ENCODE measurements at places on chromosomes 1 and 21.

DNA sequence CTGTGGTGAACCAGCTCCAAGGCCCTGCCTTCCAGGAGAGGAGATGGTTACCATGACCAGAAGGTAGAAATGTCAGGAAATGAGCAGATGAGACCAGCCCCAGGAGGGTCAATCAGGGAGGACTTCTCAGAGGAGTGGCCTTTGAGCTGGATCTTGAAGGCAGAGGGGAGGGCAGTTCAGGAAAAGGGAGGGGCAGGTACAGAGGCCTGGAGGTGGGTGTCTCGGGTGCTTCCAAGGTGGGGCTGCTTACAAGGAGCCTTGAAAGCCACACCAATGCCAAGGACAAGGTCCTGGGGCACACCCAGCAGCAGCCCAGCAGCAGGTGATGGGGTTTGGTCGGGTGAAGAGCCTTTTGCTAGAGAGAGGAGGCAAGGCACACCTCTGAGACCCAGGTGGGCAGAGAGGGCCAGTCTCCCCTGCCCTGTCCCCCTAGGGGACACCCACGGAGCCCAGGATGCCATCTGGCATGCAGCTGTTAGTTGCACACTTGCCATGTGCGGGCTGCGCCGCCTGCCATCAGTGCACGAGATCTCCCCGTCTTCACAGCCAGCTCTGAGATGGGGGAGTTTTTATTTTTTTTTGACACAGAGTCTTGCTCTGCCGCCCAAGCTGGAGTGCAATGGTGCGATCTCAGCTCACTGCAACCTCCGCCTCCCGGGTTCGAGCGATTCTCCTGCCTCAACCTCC, 18.5 kb downstream of the SLC66A1 start:
- no peak for DNase-seq

DNA sequence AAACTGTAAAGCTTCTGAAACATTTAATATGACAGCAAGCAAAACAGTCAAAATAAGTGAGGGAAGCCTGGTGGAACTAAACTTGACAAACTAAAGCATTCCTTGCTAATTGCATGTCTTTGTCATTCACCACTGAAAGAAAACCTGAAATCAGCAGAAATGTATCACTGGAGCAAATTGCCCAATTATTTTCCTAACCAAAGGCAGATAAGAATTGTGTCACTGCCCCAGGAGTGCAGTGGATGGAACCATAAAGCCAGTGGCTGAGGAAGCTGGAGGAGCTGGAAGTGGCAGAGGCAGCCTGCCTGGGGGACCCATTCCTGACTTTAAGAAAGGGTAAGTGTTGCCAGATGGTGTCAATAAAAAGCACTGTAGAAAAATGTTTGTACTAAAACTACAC, 2.7 kb upstream of the SLC30A10 start:
- no peak for DNase-seq

DNA sequence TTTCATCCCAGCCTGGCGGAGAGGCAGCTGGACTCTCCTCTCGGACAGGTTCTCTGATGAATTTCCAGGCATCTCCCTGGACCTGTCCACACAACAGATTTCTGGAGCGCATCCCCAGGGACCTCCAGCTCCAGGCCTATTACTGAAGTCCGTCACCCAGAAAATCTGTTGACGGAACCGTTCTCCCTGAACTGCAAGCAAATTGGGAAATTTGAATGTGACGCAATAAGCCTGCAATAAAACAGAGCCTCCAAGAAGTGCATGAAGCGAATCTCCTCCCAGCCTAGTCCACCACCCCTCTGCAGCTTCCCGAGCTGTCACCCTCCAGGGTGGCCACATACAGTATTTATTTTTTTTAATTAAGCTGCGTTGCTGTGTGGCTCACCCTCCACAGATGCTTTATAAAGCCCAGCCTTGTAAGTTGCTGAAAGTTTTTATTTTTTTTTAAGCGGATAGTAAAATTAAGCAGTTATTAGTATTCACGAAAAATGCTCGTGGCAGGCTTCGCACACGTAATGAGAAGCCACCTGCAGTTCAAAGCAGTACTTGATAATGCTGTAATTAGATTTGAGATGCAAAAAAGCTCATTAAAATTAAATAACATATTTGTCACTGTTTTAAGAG, 173.3 kb downstream of the CAMTA1 start:
- DNase-seq = no peak

DNA sequence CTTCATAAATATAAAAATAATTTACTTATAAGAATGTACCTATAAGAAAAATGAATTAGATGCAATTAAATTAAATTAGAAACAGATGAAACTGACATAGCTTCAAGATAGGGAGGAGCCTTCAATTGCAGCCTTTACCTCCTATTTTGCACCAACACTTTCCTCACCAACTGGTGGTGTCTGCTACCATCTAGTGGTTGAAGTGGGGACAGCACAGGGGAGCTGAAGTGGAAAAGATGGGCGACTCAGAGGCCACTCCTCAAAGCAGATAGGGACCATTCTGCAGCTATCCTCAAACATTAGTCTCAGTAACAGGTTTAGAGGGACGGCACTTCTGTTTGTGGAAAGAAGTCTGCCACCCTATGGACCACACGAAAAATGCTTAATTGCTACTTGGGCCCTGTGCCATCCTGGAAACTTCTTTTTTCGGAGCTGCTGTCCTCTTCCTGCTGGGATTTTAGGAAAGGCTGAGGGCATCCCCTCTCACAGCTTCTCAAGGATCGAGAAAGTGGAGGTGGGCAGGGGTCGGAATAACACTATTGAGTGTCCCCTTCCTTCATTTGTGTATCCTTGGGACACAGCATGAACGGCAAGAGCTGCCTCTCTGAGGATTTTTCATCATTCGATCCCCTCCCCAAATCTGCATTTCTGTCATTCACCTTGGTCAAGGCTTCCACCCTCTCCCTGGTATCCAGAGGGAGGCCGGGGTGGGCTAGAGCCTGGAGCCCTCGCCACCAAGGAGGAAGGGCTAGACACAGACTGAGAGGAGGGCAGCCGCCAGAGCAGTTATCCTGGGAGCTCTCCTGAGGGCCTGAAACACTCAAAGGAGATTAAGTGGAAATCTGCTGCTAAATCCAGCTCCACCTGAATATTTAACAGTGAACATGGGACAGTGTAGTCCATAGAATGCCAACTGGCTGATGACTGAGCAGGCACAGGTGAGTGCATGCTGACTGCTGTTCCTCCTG, 9.6 kb downstream of the PROK1 start:
- DNase-seq = peak; percentile 79

- no peak for DNase-seq
Measured at GRCh38 chr1:2232916-2233438, 4.9 kb downstream of the SKI start.

DNA sequence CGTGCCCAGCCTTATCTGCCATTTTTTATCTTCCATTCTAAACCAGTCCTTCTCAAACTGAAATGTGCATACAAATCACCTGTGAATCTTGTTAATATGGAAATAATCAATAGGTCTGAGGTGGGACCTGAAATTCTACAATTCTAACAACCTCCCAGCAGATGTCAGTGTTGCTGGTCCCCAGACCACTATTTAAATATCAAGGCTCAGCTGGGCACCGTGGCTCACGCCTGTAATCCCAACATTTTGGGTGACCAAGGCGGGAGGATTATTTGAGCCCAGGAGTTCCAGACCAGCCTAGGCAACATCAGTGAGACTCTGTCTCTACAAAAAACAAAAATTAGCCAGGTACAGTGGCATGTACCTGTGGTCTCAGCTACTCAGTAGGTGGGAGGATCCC, 4.1 kb downstream of the UQCRHL start:
- peak; percentile 43 for DNase-seq

DNA sequence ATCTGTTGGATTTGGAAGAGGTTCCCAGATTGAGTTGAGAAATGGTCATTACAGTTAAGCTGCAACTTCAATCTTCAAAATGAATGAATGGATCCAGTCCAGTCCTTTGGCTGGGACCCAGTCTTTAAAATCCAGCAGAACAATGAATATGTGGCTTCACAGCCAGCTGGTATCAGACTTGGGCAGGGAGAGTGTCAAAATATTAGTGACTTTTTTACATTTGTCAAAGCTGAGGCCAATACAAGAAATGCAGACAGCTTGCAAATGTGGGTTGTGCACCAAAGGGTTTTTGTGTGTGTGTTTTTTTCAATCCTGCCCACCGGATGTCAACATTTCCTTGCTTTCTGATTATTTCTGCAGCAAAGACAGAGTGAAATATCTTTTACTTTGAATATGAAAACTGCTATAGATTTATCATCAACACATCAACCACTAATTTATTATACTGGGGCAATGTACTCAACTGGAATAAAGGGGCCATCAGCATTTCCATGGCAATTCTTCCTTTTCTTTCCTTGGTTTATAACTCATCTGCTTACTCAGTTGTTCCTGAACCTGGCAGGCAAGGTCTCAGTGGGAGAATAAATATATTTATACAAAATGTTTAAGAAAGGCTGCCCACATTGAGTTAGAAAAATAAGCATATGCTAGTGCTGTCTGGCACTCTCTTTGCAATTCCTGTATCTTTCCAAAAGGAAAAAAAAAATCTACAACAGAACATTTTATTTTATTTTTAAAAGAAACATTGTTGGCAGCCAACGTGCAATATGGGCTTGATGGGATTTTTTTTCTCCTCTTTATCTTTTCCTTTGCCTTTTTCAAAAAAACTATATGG, 491.6 kb upstream of the C1orf87 start:
- no peak for DNase-seq

GRCh38 chr1:244851546-244852231, 12.7 kb downstream of the HNRNPU start:
- DNase-seq = no peak

DNA sequence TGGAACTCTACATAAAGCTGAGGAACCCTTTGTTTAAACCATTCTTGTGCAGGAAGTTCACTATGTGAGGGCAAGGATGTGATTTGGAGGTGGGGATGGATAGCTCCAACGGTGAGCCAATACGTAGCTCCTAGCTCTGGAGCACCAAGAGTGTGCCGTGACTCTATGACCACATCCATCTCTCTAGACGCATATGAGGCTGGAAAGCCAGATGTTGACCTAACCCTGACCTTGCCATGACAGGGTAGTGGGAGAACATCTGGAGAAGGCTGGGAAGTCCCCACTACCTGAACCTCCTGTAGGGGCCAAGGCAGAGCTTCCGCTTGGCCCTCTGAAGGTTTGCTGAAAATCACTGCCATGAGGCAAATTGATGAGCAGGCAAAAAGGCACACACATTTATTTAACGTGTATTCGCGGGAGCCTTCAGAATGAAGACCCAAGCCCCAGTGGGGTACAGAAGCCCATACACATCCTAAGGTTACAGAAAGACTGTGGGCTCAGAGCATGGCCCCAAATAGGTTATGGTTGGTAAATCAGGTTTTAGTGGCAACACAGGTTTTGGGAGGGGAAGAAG, 43.4 kb downstream of the EIF2D start:
- DNase-seq = no peak

DNA sequence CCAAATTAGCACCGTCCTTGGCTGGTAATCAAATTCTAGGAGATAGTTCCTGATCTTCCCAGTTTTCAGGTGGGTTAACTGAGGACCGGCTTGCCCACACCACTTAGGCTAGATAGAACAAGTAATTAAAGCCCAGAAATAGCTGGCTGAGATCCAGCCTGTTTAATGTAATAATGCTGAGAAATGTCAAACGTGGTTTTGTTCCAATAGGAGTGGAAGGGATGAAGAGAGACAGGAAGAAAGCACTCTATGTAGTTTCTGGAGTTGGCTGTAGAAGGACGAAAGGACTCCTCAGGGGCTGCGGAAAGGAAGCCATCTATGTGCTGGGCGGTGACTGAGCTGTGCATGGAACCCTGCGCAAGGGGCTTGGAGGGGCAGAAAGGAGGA, 18.6 kb downstream of the NAV1 start:
- peak; percentile 52 for DNase-seq

- no peak for DNase-seq
Measured at GRCh38 chr1:112093372-112093694, 103.9 kb upstream of the KCND3 start.

DNA sequence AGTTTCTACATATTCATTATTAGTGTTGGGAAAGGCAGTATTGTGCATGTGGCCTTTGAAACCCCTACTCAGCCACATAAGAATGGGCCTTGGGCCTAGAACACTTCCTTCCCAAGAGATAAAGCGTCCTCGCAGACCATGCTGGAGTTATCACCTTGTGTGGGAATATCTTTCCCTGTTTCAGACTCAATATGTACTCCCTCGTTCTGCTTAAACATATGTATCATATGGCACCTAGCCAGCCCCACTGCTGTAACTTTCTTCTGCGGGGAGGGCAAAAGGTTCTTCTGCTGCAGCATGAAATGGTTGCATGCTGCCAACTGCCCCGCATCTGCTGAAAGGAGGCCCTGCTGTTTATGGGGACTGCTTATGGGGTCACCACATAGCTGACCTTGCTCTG, 92.0 kb downstream of the CRB1 start:
- peak; percentile 12 for DNase-seq

GRCh38 chr1:187122566-187122965, 293.8 kb downstream of the PLA2G4A start:
- no peak for DNase-seq

- no peak for DNase-seq
Measured at GRCh38 chr1:202857136-202857610, 31.8 kb downstream of the RABIF start.

GRCh38 chr1:66760506-66760905, 8.2 kb downstream of the DYNLT5 start:
- DNase-seq = no peak

- DNase-seq = no peak
Measured at GRCh38 chr1:58778385-58779000, 5.4 kb downstream of the JUN start.

DNA sequence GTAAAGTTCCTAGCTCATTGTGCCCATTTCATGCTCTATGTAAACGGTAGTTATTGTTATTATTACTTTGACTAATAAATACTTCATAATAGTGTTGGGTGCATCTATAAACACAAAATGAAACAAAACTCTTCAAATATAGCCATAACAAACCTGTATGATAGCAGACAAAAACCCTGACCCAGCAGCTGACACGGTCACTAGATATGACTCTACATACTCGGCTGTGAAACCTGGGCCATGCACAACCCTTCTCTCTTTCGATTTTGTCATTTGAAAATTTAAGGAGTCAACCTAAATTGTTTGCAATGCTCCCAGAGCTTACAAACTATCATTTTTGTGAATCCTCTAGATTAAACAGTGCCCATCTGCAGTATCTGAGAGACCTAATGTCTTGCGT, 8.0 kb upstream of the RGS13 start:
- no peak for DNase-seq

DNA sequence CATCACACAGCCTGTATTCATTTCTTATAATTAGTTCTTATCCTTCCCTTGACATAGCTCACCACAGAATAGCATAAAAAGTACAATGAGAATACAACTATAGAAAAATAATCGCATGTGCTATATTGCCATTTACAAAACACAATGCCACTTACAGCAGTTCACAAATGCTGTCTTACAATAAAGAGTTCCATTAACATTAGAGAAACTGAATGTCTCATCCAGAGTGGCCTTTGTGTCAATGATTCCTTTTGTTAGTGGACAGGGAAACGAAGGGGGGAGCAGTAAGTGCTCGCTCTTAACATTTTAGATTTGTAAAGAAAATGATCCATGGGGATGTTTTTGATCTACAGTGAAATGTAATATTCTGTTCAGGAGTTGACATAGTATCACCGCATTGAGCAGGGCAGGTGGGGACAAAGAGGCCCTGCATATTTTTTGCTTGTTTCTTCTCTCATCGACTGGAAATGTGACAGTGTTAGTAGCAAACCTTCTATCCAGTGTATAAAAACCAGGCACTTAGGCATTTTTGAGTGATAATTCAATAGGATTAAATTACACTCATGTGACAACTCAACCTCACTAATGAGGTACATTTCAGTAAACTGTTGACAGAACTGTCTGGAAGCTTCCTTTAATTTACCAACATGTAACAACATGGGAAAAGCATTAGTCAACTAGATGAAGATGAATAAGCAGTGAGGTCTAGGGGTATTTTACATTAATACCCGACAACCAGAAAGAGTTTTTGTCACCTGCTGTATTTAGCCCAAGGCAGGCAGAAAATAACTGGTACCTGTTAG, 35.6 kb upstream of the RRP15 start:
- no peak for DNase-seq
